ENCODE measurements at places on chromosomes 6 and 20.

DNA sequence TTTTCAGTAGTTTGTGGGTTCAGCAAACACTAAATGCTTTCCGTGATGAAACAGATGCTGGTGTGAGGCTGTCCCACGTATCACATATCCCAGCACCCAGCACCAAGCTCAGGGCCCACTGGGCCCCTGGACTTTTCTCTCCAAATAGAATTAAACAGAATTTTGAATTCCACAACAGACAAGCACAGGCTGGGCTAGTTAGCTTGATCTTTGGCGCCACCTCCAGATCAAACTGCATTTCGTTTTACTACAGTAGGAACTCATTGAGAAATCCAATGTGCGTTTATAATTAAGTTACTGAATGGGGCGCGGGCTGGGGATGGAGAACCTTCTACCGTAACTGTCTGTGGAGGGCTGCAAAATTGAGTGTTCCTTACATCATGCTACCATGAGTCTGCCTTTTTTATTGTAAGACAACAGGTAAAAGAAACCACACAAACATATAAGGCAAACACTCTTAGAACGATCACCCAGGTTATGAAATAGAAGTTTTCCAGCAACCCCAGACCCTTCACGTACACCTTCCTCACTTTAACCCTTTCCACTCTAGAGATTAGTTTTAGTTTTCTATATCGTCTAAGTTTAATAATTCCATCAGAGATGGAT is 107.8 kb downstream of the ZFP64 start:
- DNase-seq, result no peak

DNA sequence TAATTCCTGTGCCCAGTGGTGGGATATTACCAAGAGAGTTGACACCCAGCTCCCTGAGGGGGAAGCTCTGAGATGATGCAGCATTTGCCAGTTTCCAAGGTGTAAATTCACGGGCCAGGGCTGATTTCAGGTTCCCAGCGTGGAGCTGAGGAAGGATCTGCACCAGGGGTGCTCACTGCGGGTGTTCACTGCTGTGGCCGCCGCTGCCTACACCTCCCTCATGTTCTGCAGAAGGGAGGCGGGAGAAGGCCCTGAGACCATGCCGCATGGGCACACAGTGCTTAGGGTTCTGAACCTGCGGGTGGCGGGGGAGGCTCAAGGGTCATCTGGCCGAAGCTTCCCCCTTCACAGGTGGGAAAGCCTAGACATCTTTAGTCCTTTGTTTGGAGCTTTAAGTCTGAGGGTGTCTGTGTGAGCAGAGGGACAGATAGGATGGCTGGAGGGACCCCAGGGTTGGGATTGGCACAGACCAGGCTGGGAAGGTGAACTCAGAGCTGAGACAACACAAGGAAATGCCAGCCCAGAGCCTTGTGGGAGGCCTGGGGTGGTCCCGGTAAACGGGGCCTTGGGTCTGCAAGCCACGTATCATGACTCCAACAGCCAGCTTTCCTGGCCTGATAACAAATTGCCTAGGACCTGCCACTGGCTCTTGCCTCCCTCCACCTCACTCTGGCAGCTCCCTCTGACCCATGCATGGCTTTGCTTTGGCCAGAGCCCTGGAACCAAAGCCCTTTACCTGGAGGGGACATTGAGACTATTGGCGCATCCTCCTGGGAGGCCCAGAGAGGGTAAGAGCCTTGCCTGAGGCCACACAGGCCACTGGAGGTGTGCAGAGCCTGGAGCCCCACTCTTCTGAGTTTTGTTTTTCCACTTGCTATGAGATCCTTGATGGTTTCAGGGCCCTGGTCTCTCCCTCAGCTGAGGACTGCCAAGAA is 40.4 kb downstream of the SYNJ2 start:
- no peak for DNase-seq

- DNase-seq, result no peak
Measured at GRCh38 chr20:1034415-1034789, 32.3 kb upstream of the RSPO4 start.

- DNase-seq, result no peak
Measured at GRCh38 chr6:3119040-3119723, 671 bp downstream of the BPHL start.

DNA sequence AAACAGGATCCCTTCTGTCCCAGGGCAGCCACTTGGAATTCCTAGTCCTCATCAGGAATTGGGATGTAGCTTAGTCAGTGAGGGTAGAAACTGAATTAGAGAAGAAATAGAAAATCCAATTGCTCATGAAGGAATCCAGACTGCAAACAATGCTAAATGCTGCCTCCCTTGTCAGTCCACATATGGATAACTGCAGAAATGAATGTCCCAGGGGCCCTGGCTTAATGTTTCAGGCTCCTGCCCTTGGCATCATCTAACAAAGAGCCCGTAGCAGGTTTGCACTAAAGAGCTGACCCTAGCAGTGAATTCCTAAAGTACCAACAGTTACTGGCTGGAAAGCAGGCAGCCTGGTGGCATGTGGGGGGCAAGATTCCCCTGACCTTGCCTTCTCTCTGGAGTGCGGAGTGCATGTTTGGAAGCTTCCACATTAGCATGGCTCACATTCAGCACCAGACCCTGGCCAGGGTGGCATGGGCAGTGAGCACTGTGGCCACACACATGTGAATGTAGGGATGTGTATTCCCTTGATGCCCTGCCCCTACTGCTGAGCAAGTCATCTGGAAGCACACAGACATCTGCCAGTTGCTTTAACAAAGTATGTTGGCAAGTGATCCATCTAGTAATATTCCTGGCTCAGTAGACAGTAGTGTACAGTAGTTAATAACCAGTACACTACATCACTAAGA is 394.5 kb downstream of the CDC5L start:
- DNase-seq, result no peak

DNA sequence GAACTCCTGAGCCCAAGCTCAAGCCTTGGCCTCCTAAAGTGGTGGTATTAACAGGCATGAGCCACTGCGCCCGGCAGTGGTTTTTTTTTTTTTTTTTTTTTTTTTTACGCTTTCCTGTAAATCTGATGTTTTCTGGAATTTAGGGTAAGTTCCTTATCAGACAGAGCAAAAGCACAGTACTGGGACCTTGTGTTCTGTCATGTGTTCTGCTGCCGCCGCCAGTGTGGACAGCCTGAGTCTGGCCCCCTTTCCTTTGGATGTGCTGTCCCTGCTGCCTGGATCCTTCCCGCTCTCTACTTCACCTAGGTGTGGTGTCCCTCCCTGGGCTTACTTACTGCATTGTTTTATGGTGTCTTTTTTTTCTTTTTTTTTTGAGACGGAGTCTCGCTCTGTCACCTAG is 11.7 kb downstream of the DNMT3B start:
- DNase-seq, result no peak

DNA sequence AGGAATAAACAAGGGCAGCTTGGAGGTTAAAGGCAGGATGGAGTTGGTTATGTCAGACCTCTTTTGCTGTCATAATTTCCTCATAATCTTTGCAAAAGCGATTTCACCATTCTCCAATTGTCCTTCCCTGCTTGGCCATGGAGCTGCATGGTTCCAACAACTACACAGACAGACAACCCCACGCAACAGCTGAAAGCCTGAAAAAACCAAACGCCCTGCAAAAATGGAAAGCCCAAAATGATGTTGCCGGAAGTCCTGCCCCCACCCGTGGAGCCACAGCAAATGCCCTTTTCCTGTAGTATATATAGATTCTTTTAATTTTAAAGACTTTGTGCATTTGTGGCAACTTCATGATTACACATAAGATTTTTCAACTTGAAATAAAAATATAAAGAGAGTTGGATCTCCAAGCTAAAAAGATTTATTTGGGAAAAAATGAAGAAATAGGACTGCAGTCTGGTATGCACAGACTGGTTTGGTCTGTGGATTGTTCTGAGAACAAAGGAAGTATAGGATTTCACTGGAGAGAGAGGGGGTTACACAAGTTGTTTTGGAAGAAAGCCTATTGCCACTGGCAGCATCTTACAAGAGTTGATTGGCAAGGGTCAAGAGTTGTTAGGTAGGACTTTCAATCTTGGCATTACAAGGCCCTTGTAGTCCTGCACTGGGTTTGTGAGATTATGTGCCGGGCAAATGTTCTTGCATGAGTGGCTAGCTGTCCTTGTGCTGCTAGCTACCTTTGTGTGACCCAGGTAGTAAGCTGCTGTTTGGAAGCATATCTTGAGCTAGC is 190.0 kb downstream of the C6orf118 start:
- DNase-seq, result no peak

GRCh38 chr20:40953856-40954255 is 74.8 kb upstream of the TOP1 start:
- no peak for DNase-seq

DNA sequence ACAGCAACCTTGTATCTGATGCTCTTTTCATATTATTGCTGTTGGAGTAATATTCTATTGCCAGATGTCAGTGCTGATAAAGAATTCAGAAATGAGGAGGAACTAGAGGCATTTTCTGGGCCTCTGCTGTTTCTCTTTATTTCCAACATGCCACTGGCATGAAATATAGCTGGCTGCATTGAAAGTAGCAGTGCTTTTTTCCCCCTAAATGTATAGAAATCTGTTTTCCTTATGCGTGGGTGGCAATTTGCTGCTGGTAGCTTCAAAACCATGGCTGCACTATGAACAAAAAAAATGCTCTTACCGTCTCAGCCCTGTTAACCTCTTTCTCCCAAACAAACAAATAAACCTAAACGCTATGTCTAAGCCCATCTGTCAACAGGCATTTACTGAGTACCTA is 442.3 kb upstream of the AGPAT4 start:
- DNase-seq, result no peak

DNA sequence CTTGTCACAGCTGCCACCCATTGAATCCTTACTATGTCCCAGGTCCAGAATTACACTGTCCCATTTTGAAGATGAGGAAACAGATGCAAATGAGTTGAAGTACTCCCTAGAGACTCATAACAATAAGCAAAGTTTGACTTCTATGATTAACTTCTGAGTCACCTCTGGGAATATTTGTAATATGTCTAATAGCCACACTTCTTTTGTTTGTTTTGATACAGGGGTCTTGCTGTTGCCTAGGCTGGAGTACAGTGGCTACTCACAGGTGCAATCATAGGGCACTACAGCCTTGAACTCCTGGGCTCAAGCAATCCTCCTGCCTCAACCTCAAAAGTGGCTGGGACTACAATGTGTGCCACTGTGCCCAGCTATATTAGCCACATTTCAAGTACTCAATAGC is 11.4 kb upstream of the SOX12 start:
- DNase-seq, result no peak

DNA sequence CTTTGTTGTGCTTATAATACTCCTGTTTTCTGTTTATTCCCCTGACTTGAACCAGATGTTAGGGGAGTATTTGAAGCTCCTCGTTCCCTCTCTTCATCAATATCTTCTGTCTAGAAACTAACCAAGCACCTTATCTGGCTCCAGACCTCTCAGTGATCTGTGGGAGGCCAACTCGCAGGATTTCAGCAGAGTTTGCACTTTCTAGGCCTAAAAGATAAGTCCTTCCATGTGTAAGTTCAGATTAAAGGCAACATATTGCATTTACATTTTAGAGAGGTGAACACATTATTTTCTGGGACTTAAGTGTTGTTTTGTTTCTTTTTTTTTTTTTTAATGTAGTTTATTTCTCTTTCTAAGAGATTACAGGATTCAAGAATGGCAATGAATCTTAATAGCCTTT is 139.4 kb upstream of the AKAP12 start:
- no peak for DNase-seq

DNA sequence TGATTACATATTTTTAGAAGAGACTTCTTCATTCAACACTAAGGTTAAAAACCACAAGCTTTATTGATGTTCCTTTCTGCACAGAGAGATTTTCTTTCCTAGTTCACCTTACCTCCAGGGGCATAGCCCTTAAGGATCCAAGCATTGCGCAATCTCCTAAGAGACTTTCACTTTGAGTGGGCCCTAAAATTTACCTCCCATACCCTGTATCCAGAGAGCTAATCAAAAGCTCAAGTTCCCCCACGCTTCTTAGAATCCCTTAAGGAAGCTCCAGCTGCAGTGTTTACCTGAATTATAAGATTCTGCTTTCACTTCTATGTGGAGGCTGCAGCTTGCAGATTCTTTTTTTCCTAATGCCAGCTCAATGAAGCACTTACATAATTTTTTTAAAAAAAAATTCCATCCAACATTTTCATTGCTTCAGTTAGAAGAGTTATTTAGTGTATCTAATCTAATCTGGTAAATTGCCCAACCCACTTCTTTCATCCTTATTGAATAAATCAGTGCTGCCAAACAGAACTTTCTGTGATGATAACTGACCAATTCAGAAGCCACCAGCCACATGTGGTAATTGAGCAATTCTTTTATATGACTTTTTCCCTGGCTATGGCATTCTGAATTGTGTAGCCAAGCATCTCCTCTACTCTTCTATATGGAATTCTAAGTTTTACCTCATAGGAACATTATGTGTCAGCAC is 24.6 kb upstream of the SPTLC3 start:
- no peak for DNase-seq

GRCh38 chr6:25219216-25219916 is 59.8 kb upstream of the CARMIL1 start:
- no peak for DNase-seq
